Neural progenitor cell (in vitro differentiated cells): ENCODE measurements at places on chromosomes 1 and 21. TPM values are rescaled to one million over a fixed set of nuclear protein-coding genes. Genes with fewer than 3 reads are reported as not detected.
A peak's percentile ranks its signal among the peaks of the same experiment; 100 is the strongest.

DNA sequence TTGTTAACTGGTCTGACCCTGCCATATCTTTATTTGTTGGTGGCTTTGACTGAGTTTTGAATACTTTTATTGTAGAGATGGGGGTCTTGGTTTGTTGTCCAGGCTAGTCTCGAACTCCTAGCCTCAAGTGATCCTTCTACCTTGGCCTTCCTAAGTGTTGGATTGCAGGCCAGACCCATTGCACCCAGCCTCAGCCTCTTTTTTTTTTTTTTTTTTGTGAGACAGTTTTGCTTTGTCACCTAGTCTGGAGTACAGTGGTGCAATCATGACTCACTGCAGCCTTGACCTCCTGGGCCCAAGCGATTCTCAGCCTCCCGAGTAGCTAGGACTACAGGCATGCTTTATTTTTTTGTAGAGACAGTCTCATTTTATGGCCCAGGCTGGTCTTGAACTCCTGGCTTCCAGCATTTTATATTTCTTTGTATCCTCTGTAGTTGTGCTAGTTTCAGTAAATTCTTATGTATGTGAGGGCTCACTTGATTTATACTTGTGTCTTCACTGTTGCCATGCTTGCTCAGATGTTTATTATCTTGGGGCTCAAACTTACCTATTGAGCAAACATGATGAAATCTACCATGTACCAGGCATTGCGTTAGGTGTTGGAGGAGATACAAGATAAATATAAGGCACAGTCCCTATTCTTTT is 24.1 kb downstream of the THRAP3 start:
- DNase-seq = no peak

GPA33 gene
- total RNA-seq = 0.52 and 0.90 TPM in 2 replicates

SRP9 gene
- total RNA-seq = 751 and 1,104 TPM in 2 replicates

- DNase-seq = peak; percentile 77
Measured at GRCh38 chr1:9196129-9197040, 38.2 kb upstream of the H6PD start.

DNA sequence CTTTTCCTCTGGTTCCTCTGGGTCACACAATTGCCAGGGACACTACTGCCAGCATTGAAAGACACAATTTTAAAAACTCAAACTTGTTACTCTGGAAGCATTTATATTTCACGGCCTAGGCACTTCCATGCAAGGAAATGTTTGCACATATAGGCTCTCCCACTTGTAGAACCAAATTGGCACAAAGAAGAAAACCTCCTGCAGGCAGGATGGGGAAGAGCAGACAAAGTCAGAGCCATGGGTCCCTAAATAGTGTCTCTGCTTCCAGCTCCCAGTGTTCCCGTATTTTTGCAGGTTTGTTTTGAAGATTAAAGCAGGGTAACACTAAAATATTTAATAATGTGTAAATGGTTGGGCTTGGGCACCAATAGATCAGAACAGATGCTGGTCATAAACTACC is 19.0 kb upstream of the ADGRL2 start:
- no peak for DNase-seq

DNA sequence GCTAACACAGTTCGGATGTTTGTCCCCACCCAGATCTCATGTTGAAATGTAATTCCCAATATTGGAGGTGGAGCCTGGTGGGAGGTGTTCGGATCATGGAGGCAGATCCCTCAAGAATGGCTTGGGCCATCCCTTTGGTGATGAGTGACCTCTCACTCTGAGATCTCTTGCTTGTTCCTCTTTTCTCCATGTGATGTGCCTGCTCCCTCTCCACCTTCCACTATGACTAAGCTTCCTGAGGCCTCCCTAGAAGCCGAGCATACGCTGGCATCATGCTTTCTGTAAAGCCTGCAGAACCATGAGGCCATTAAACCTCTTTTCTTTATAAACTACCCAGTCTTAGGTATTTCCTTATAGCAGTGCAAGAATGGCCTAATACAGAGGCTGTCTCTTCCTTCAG is 8.1 kb upstream of the PLA2G5 start:
- no peak for DNase-seq

GRCh38 chr1:22452481-22452957 is 868 bp downstream of the ZBTB40 start:
- DNase-seq = no peak

DNA sequence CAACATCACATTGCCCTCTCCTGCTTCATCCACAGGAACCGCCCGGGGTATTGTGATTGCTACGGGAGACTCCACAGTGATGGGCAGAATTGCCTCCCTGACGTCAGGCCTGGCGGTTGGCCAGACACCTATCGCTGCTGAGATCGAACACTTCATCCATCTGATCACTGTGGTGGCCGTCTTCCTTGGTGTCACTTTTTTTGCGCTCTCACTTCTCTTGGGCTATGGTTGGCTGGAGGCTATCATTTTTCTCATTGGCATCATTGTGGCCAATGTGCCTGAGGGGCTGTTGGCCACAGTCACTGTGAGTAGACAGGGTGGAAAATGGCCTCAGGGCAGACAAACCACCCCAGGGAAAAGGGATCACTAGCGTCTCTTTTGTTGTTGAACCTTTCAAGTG is 12.7 kb downstream of the ATP1A4 start:
- no peak for DNase-seq

DNA sequence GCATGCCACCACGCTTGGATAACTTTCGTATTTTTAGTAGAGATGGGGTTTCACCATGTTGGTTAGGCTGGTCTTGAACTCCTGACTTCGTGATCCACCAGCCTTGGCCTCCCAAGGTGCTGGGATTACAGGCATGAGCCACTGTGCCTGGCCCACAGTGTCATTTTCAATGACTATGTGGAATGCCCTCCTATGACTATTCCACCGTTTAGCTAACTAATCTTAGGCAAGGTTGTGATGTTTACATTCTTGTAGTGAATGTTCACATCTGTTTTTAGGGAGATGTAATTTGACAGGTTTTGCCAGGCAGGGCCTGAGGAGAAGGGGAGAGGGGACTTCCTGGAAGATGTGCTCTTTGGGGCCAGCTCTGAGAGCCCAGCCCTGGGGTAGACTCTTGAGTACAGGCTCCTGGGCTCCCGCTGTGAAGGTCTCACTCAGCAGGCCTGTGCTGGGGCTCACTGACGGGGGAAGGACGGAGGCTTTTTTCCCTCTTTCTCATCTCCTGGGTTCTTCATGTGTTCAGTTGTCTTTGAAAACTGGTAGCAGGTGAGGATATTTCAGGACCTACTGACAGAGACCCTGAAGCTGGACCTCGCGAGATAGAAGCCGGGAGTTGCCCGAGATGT is 13.2 kb downstream of the COQ8A start:
- no peak for DNase-seq

GRCh38 chr1:117416546-117417125 is 49.4 kb downstream of the MAN1A2 start:
- DNase-seq = no peak

- DNase-seq = no peak
Measured at GRCh38 chr21:19120591-19120990, 717.0 kb upstream of the TMPRSS15 start.

GRCh38 chr1:153617663-153618062 is 1.5 kb upstream of the S100A14 start:
- peak; percentile 69 for DNase-seq

GRCh38 chr1:21963477-21964217 is 13.2 kb upstream of the CELA3B start:
- DNase-seq = peak; percentile 77

- DNase-seq = no peak
Measured at GRCh38 chr1:51916587-51917405, 38.3 kb upstream of the NRDC start.

DNA sequence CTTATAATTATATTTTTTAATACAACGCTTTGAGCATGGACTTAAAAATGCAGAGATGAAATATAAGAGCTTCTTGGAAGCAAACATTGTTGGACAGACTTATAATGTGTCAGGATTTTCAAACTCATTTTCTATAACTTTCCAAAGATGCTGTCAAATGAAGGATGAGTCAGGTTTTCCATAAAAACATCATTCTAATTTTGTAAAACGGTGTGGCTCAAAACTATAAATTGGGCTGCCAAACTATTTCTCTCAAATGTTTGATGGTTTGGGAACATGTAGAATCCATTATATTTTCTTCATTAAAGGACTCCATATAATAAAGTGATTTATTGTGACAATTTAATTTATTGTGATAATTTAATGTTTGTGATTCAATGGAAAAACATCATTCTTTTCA is 511.2 kb downstream of the USP25 start:
- DNase-seq = no peak

GRCh38 chr1:94668528-94668927 is 127.0 kb upstream of the F3 start:
- no peak for DNase-seq

- DNase-seq = no peak
Measured at GRCh38 chr1:119790451-119791198, 20.6 kb downstream of the REG4 start.

GNL2 gene
- 48.9 and 67.1 TPM in 2 replicates for total RNA-seq

GRCh38 chr1:223794136-223794880 is 51.4 kb downstream of the TP53BP2 start:
- DNase-seq = no peak

SERPINC1 gene
- total RNA-seq = not detected in 2 replicates

CDA gene
- 0.64 and 0.96 TPM in 2 replicates for total RNA-seq

DNA sequence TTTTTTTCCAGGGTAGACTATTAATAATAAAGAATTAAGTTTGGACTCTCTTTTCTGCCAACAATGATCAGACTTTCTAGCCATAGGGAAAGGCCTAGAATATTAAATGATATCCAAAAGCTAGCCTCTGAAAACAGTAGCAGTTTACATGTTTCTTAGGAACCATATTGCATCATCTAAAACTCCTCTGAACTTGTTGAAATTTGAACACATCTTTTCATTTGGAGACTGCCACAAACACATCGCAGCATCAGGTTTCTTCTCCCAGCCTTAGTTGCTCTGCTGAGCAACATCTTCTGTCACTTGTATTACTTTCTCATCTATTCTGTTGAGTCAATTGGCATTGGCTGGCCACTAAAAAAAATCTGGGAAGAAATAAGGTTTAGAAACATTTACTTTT is 63.2 kb upstream of the GNG4 start:
- DNase-seq = no peak
